Activated CD4-positive, alpha-beta memory T cell treated with anti-CD3 and anti-CD28 coated beads, Interleukin-2, amount 10 ng/mL, durations not matched to agents 7 days and 5 days (primary cell): ENCODE measurements at places on chromosomes 1 and 21.

GRCh38 chr1:89622895-89623294 lies 10.0 kb upstream of the LRRC8C start:
- DNase-seq, result no peak
- peaks cover 48% of the 10 kb centered on the region for H3K36me3 ChIP-seq
- peaks cover 59% of the 10 kb centered on the region for H3K4me1 ChIP-seq
- no peaks in the 10 kb centered on the region for H3K27me3 ChIP-seq
- H3K4me3 ChIP-seq, result no peak overlapping the region
- H3K27ac ChIP-seq, result no peak overlapping the region

- H3K4me1 ChIP-seq, result no peaks in the 10 kb centered on the region
- no peaks in the 10 kb centered on the region for H3K36me3 ChIP-seq
- DNase-seq, result no peak
- no peak overlapping the region for H3K4me3 ChIP-seq
- H3K27ac ChIP-seq, result no peak overlapping the region
These were observed 1238.0 kb downstream of the MRPL39 start for GRCh38 chr21:24369278-24369677.

- DNase-seq, result no peak
- H3K4me3 ChIP-seq, result no peak overlapping the region
- peaks cover 2% of the 10 kb centered on the region for H3K27me3 ChIP-seq
- no peak overlapping the region for H3K27ac ChIP-seq
- H3K36me3 ChIP-seq, result no peaks in the 10 kb centered on the region
These were observed 21.0 kb upstream of the ERRFI1 start for GRCh38 chr1:8047112-8047511.

- no peak overlapping the region for H3K4me3 ChIP-seq
- peak overlapping the region; percentile 28 for H3K27ac ChIP-seq
- H3K36me3 ChIP-seq, result no peaks in the 10 kb centered on the region
- peaks cover 7% of the 10 kb centered on the region for H3K27me3 ChIP-seq
- DNase-seq, result peak; percentile 79
These were observed 5.5 kb downstream of the SMPDL3B start for GRCh38 chr1:27940297-27940696.

- peak; percentile 23 for DNase-seq
- H3K27me3 ChIP-seq, result no peaks in the 10 kb centered on the region
- peaks cover 43% of the 10 kb centered on the region for H3K4me1 ChIP-seq
- peaks cover 30% of the 10 kb centered on the region for H3K36me3 ChIP-seq
These were observed 958 bp downstream of the LYPLAL1 start for GRCh38 chr1:219174460-219175211.

GRCh38 chr1:92804721-92805201 lies 19.9 kb upstream of the EVI5 start:
- no peaks in the 10 kb centered on the region for H3K36me3 ChIP-seq
- peaks cover 14% of the 10 kb centered on the region for H3K27me3 ChIP-seq
